Stimulated activated CD4-positive, alpha-beta T cell treated with anti-CD3 and anti-CD28 coated beads, Interleukin-1b, Interleukin-23, amount 100 ng/mL, for 1 hour (primary cell): ENCODE measurements at places on chromosomes 1 and 21.

DNA sequence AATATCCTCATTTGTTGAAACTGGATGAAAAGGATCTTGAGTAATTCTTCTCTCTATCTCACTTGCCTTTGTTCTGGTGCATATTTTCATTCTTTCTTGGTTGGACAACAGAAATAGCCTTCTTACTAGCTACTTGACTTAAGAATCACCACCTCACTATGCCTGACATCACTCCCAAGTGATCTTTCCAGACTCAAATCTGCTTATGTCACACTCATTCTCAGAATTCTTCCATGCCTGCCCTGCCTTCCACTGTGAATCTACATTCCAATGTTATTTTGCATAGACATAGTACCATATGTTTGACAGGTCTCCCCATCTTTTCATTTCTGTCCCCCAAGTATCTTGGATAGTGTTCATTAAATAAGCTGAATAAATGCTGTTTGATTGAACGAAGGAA, 78.5 kb upstream of the DPYD start:
- DNase-seq, result no peak

GRCh38 chr1:18557621-18558465, 72.8 kb upstream of the PAX7 start:
- DNase-seq, result no peak

GRCh38 chr1:37673920-37674319, 18.4 kb upstream of the CDCA8 start:
- DNase-seq, result no peak

- no peak for DNase-seq
Measured at GRCh38 chr21:15144026-15144425, 79.2 kb upstream of the NRIP1 start.

DNA sequence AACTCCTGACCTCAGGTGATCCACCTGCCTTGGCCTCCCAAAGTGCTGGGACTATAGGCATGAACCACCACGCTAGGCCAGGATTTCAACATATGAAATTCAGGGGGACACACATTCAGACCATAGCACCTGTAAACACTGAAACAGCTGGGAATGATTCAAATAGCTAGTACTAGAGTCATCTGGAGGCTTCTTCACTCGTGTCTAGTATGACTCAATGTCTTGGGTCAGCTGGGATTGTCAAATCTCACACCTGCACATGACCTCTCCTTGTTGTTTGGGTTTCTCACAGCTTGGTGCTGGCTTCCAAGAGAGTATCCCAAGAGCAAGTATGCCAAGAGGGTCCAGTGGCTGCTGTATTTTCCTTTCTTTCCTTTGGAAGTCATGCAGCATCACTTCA, 75.1 kb downstream of the PGM1 start:
- no peak for DNase-seq

DNA sequence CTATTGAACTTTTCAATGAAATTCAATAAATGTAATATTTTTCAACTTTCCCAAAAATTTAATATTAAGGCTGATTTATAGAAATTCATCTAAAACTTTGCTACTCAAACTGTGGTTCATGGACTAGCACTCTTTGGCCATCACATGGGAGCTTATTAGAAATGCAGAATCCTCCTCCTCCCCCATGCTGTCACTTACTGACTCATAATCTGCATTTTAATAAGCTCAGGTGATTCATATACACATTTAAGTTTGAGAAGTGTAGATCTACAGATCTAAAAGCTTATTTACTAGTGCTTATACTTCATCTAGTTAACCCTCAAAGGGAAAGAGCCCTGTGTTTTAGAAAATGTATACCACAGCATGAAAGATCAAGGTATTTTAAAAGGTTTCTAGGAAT, 84.3 kb downstream of the HS2ST1 start:
- no peak for DNase-seq

DNA sequence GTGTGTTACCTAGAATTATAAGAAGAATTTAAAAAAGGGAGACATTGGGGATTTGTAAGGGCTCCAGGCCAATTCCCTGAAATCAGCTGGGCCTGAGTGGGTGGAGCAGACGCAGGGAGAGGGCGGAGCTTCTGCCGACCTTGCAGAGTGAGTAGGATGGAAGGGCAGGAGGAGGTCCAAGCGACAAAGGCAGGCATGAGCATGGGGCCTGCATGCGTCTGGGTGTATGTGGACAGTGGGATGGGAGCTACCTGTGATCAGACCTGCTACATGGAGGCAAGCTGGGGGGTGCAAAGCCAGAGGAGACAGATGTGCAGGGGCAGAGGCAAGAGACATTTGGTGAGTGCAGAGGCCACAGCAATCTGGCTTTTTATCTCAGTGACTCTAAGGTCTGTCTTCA, 105.3 kb upstream of the OLIG2 start:
- DNase-seq, result no peak

GRCh38 chr1:54979327-54979891, 1.0 kb upstream of the TMEM61 start:
- DNase-seq, result no peak

- no peak for DNase-seq
Measured at GRCh38 chr1:171610385-171610784, 11.7 kb upstream of the MYOCOS start.

DNA sequence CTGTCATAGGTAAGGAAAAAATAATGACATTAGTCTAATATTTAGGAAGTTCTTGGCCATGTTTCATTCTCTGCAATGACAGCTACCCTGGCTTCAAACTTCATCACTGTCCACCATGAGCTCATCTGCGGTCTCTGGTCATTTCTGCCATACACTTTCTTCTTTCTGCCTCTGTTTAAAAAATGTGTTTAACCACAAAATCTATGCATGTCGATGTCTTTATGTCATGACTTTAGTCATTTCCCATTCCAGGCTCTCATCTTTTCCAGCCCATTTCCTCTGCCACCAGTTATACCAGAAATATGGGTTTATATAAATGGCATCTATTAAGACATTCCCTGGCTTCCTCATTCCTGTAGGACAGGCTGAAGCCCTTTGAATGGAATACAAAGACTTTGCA, 68.5 kb upstream of the DUSP10 start:
- DNase-seq, result no peak

DNA sequence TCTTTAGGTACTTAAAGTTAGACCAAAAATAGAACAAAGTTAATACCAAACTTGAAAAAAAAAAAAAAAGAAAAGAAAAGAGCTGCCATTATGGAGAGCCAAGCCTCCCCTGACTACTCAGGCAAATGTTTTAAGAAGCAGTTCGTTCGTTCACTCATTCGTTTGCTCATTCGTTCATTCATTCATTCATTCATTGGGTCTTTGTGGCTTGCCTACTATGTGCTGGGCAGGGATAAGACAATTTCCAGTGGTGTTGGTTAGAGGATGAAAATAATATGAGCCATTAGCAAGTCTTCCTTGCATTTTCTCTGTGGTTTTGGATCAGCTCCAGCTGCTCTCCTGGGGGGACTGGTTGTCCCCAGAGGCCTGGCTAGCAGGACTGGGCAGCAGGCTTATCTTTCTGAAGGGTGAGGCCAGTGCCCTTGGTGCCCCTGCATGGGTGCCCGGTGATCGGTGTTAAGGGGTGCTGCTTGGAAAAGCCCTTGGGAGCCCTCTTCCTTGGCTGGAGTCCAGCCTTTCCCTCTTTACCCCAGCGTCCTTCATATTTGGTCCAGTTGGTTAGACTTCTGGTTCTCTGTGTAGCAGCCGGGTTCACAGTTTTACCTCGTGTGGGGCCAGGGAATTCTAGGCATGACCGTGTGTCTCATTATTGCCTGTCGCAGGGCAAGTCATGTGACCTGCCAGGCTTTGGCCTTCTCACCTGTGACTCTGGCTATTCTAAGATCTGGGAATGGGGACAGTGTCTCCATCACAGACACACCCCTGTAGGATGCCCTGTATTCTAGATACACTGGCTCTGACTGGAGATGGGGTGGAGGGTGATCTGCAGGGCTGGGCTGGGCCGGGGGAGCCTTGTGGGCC, 32.8 kb downstream of the LHX4 start:
- DNase-seq, result no peak

GRCh38 chr1:173866413-173867115, 1.2 kb downstream of the GAS5 start:
- DNase-seq, result no peak

DNA sequence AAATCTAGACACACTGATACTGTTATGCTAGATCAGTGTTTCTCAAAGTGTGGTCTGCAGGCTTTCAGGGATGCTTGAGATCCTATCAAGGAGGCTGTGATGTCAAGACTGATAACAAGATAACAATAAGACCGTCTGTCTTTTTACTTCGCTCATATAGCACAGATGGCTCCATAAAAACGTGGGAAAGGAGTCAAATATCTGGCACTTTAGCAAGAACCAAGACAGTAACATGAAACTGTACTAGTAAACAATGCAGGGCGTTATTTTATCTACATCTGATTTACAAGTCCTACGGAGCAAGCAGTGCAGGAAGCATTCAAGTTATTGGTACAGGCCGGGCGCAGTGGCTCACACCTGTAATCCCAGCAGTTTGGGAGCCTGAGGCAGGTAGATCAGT, 3.6 kb upstream of the SPRR3 start:
- DNase-seq, result no peak

DNA sequence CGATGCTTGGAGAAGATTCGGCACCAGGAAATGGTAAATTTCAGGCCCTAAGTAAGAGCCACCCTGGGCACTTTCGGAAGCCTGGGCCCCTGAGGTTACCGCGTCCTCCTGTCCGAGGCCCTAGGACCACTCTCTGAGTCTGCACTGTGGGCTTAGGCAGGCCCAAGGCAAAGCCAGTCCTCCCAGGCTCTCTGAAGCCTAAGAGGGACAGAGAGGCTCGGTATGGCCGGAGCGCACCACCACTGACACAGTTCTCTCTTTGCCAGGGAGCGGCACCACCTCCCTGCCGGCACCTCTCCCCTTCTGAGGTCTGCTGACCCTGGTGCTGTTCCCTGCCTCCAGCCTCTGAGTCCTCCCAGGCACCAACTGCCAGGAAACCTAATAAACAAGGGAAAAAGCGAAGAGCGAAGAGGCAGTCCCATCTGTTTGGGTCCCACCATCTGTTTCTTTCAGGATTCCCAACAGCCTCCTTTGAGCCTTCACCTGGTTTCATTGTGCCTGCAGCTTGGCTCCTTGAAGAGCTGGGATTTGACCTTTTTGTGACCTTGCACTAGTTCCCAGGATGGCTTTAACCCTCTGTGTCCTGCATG, 57.7 kb downstream of the VWA5B1 start:
- no peak for DNase-seq

DNA sequence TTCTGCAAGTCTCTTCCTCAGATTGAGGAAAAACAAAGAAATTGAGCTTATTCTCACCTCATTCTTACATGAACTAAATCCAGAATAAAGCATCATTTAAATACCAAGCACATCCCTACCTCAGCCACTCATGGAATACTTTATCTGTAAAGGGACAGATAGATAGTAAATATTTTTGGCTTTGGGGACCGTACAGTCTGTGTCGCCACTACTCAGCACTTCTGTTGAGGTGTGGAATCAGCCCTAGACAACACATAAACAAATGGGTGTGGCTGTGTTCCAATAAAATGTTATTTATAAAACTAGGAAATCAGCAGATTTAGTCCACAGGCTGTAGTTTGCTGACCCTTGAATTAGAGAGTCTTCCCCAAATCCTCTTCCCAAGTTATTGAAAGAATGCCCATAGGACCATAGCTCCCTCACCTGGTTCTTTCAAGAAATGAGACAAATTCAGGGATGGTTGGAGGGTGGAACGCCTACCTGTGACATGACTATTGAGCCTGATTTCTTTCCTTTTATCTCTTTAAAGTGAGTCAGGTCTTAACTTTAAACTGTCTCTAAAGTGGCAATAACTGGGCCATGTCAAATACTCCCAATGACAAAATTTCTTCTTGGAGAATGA, 878.5 kb downstream of the USP25 start:
- no peak for DNase-seq

GRCh38 chr1:75720820-75721219, 3.7 kb upstream of the ACADM start:
- DNase-seq, result no peak

- DNase-seq, result no peak
Measured at GRCh38 chr1:89685461-89685860, 52.5 kb downstream of the LRRC8C start.

DNA sequence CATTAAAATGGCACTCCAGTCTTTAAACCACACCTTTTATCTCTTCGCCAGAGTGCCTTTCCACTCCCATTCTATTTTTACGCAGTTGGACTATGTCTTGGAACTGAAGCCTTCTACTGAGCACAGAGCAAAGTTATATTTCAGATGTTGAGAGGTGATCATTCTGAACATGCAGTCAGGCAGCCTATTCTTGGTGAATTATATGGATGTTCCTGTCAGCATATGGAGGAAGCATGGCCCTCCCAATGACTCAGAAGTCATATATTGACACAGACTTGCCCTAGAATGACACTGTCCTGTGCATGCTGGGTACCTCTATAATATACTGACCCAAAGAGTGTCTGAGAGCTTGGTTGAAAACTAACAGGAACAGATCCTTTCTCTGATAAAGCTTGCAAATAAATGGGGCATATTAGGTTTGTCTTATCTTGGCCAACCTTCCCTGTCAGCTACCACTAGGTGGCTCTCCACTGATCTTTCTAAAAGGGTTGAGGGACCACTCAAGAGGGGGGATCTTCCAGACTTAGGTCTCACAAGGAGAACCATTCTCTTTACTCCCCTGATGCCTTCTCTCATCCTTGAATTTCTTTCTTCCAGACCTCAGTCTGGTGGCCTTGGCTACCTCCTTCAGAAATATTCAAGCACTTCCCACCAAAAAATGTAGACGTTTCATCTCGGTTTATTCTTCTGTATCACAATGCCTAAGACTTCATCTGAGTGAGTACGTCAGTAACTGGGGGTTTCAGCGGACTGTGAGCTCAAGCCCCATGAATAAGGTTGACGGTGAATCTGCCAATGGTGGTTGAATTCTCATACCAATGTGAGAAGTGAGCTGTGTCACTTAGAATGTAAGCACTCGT, 11.8 kb upstream of the ALG14 start:
- no peak for DNase-seq

GRCh38 chr1:12229835-12230548, at the start of gene VPS13D:
Gene VPS13D (plus strand): TSS chr1:12230030. CDS start chr1:12234267, 4,237 bp downstream.
- peak; percentile 73 for DNase-seq

DNA sequence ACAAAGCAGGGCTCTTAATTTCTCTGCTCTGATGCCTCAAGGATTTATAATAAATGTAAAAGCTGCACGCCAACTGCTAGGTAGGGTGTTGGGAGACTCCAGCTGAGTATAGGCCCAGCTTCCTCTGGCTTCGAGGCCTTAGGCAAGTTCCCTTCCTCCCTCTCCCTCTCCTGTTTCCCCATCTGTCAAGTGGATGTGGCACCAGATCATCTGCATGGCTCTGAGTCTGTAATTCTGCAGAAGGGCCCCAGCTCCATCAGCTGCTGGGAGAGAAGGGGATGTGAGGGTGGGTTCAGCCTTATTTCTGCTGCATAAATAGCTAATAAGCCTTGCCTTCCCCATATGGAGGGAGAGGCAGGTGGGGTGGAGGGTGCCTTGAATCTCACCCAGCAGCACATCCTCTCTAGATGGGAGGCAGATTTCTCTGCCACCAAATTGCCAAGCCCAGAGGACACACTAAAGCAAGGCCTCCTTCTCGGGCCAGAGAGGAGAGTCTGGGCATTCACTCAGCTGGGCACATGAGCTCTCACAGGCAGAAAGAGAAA, 3.8 kb downstream of the TRIM62 start:
- no peak for DNase-seq
